CD4-positive, alpha-beta T cell treated with Interleukin-4 for 4 hours (primary cell): ENCODE measurements at places on chromosomes 7 and 10.

- no peak for DNase-seq
These were observed 149.8 kb downstream of the LSMEM1 start for GRCh38 chr7:112630565-112630964.

- peak; percentile 52 for DNase-seq
These were observed 25.8 kb upstream of the PCGF5 start for GRCh38 chr10:91194497-91195179.

GRCh38 chr10:34339816-34340553 is 475.1 kb downstream of the PARD3 start:
- no peak for DNase-seq

GRCh38 chr10:14325325-14325955 is 5.3 kb downstream of the FRMD4A start:
- peak; percentile 28 for DNase-seq

GRCh38 chr10:44788147-44789129 is 122.7 kb upstream of the TMEM72 start:
- DNase-seq = no peak

- peak; percentile 41 for DNase-seq
These were observed 15.9 kb upstream of the ADCK2 start for GRCh38 chr7:140656548-140657515.

GRCh38 chr10:12463459-12463838 is 114.1 kb downstream of the CAMK1D start:
- no peak for DNase-seq

DNA sequence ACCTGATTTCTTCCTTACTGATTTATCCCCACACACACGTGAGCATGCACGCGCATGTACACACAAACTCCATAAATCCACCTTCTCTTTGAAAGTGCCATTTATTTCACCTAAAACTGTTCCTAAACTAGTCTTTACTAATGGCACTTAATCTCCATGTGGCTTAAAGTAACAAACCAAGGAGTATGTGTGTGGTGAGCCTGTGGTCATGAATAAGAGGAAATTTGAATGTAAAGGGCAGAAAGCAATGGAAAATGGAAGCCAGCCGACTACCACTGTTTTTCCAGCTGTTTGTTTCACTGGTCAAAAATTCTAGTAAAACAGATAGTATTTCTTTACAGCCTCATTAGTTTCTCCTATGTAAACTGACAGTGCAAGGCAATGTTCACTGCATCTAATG is 23.8 kb downstream of the SEMA3C start:
- no peak for DNase-seq

- DNase-seq = no peak
These were observed 733.8 kb downstream of the PARD3 start for GRCh38 chr10:34081347-34081743.

DNA sequence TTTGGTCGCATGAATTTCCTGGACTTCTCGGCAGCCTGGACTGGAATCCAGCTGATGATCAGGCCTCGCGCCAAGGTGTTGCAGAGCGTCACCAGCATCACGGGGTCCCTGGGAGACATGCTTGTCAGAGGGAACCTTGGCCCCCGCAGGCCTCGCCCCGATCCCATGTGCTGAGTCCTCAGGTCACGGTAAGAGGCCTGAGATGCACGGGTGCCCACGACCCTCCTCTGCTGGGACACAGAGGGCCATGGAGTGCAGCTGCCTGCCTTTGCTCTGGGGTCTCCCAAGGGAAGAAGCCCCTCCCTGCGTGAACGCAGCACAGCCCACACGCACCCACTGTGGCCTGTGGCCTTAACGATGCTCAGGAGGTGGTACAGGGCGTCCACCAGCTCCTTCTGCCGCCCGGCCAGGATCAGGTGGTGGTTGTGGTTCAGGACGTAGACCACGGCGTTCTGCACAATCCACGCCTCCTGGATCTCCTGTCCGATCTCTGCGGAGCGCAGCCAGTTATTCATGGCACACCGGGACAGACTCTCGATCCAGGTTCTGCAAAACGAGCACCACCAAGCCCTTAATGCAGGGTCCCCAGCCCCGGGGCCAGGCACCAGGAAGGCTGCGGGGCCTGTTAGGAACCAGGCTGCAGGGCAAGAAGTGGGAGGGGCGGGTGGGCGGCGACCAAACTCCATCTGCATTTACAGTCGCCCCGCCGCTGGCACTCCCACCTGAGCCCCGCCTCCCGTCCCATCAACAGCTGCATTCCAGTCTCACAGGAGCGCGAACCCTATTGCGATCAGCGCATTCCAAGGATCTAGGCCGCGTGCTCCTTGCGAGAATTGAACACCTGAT is 29.4 kb downstream of the CFAP46 start:
- DNase-seq = no peak

GRCh38 chr10:117653170-117653515 is 110.6 kb downstream of the EMX2 start:
- peak; percentile 5 for DNase-seq

GRCh38 chr10:4766454-4766853 is 59.6 kb upstream of the AKR1E2 start:
- no peak for DNase-seq

DNA sequence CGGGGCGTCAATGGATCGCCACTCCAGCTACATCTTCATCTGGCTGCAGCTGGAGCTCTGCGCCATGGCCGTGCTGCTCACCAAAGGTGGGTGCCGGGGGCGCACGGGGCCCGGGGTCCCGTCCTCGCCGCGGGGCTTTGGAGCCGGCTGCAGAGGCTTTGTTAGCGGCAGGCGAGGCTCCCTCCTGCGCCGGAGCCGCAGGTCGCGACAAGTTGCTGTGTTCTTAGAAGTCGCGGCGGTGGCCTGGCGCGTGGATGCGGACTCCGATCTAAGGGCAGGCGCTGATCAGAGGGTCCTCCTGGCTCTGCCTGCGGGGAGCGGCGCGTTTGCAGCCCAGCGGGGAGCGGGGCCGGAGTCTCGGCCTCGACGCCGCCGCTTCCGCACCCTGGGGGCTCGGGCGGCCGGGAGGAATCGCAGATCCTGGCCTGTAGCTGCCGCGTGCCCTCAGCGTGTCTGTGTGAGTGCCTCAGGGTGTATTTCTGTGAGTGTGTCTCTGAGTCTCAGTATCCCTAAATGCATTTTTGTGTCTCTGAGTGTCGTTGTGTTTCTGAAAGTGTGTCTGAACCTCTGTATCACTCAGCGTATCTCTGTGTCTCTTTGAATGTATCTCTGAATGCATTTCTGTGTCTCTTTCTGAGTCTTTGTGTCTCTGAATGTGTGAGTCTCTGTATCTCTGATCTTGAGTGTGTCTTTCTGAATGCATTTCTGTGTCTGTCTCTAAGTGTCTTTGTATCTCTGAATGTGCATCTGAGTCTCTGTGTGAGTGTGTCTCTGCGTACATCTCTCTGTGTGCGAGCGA is 766 bp downstream of the BAMBI start:
- DNase-seq = no peak

DNA sequence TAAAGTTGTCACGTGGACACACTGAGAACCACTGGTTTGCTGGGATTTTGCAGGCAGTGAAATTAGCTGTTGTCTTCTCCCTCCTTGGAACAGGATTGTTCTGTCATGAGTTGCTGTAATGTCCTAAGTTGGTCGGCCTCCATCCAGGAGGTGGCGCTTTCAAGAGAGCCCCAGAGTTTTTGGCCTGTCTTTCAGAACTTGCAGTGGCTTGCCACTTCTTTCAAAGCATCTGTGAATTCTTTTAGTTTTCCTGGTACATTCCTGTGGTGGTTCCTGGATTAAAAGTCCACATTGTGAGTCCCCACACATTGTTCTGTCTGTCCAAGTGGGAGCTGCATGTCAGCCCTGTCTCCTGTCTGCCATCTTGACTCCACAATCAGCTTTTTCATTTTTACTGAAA is 133.8 kb downstream of the PON1 start:
- no peak for DNase-seq

GRCh38 chr10:107442035-107442505 is 277.6 kb upstream of the SORCS1 start:
- no peak for DNase-seq
